ENCODE measurements at places on chromosomes 6 and 20.

DNA sequence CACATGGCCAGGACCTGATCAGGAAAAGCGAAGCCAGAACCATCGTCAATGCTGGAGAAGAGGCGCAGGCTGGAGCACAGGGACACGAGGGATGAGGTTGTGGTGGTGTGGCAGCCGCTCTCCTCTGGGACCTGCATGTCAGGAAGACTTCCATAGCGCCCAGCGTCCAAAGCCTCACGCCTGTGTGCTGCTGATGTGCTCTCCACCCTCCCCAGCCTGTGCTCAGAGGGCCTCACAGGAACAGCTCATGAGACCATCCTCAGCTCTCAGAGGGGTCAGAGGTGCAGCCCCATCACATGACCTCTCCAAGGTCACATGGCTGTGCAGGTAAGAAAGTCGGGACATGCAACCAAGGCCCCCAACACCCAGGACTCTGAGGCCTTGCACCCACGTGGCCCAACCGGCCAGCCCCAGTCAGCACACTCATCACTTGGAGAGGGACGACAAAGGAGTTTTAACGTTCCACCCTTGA lies 84.4 kb downstream of the NINL start:
- no peak for DNase-seq

DNA sequence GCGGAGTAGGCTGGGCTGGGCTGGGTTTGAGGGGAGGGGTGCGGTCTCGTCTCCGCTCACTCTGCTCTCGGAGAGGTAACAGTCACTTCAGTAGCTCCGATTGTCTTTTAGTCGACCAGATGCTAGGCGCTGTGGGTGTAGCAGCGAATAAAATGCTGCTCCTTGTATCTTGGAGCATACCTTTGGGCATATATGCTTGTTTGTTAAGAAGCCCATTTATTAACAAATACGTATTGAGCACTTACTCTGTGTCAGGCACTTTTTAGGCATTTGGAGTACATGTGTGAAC lies 545 bp downstream of the ACTR5 start:
- no peak for DNase-seq

DNA sequence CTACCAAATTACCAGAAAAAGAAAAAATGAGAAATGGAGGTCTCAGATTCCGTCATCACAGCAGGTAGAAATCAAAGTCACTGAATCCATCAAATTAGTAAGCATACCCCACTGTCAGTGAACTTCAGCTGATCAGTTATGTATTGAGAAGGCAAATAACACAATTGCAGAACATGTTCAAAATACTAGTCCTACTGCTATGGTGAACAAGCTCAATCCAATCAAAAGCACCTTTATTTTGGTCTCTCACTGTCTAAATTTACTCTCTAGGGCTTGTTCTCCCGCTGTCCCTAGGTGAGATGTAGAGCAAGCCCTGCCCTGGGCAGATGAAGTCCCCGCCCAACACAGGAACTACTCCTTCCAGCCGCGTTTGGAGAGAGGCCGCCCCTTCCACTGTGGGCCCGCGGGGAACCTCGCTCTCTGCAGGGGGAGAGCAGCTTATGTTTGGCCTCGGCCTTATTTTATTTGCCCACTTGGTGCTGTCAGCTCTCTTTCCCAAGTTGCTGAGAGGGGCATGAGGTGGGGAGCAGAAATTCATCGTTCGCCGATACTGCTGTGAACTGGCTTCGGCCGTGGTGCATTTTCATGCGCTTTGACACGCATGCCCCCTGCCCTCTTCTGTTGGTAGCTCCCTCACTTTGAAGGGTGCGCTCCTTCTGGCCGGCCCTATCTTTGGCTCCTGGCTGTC lies 14.3 kb upstream of the MAP1LC3A start:
- DNase-seq: no peak

GRCh38 chr6:108839083-108839642 lies 9.1 kb upstream of the ARMC2 start:
- DNase-seq: no peak

DNA sequence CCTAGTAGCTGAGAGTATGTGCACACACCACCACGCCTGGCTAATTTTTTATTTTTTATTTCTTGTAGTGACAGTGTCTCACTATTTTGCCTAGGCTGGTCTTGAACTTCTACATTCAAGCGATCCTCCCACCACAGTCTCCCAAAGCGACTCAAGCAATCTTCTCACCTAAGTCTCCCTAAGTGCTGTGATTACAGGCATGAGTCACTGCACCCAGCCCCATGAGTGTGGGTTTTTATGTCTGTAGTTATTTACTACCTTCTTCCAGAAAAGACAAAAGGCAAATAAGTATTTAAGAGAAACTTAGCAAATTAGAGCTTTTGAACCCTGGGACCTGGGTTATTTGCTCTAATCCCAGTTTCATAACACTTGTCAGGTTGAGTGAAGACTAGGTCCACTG lies 92.3 kb upstream of the HCRTR2 start:
- DNase-seq: no peak

- DNase-seq: no peak
Measured at GRCh38 chr6:168086616-168087015, 7.6 kb upstream of the FRMD1 start.

- DNase-seq: no peak
Measured at GRCh38 chr6:3186974-3187382, 29.6 kb upstream of the TUBB2A start.

DNA sequence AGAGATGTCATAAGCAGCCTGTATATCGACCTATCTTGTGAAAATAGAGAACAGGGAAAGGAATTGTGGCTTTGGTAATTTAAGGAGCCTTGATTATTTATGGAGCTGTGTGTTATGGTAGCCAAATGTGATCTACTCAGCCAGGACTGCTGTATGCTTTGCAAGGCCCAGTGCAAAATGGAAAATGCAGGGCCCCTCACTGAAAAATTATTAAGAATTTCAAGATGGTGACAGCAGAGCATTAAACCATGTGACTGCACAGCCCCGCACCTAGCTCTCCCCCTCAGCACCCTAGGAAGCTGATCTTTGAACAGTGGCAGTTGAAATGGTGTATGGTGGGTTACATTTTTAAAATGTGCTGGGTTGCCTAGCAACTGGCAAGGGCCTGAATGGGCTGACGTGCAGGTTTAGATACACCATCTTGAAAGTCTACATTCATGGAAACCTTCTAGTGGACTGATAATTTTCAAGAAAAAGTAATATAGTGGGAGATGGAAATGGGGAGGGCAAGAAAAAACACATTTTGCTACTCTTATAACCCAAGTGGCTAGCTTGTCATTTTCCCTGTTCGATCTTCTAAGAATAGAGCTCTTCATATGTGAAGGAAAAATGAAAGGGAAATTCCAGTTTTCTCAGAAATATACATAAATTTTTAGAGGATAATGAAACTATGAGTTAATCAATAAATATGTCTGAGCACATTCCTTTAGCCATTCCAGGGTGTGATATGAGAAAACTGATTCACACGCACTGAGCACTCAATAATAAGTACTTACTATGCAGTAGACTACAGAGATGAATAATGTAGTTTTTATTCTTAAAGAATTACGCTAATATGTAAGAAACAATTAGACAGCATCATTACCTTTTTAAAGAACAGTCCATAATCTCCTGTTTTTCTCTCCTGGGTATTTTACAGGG lies 208.0 kb downstream of the ARHGAP18 start:
- no peak for DNase-seq

DNA sequence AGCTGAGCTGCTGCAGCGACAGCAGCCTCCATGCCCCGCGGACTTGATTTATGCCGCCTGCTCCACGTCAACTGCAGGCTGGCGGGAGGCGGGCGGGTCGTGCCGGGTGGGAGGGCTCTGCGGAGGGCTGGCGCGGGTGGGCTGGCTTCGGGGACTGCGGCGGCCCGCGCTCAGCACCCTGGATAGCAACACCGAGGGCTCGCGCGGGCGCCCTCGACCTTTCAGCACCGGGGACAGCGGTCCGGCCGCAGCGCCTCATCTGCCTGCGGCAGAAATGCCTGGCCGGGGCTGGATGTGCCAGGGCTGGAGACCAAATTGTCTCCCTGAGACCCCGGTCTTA lies 792 bp downstream of the SNAP25 start:
- no peak for DNase-seq

DNA sequence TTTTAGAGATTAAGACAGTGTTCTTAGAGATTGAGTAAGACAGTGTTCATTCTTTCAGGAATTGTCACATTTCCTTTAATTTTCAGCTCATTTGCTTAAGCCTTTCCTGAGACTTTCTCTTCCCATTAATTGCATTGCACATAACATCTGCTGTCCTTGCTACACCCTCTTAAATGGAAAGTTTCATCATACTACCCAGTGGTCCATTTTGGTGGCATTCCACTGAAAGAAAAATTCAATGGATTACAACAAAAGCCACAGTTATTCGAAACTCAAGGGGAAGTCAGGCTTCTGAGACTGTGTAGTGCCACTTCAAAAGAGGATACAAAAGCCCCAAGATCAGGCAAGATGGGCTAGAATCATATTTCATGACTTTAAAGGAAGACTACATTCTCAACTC lies 64.0 kb downstream of the RSPO3 start:
- DNase-seq: no peak

All from cortex of kidney (tissue), 1 donor.